Lower lobe of right lung (tissue), 2 donors: ENCODE measurements at places on chromosomes 3 and 15.

GRCh38 chr3:43247561-43248184 is 38.7 kb upstream of the SNRK start:
- no peak for DNase-seq

DNA sequence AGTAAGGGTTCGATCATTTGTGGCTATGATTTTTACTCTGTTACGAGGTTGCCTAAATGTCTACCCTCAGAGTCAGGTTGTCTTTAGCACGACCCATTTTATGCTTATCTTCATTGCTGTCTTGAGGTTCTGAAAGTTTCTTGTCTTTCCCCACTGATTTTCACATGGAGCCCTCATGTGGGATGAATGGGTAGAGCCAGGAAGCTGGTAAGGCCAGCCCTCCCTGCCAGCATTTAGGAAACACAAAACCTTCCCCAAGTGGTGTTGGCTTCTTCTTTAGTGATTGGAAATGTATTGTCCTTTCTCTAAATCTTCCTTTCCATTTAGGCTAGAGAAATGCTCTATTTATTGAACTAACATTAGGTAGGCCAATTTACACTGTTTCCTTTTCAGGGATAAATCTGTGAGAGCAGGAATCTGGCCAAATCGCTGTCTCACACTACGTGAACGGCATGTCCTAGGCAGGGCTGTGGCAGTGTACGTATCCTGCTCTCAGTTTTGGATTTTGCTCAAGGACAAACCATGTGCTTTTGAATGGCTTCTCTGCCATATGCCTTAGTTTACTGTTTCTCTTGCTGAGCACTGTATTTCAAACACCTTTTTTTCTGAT is 43.7 kb downstream of the MYZAP start:
- no peak for DNase-seq

DNA sequence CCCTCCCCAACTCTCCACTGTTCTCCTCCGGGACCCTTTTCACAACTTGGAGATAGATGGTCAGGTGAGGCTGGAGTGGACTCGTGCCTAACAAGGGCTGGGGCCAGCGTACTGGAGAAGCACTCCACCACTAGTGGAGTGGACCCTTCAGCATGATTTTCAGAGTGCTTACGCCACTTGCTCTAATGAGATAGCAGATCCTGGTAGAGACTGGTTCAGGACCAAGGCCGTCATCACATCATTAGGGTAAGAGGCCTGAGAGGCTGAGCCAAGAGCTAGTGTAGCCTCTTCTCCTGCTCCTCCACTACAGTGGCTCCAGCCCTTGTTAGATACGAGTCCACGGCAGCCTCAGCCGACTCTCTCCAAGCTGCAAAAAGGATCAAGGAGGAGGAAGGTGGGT is 66.9 kb upstream of the NTRK3 start:
- DNase-seq: no peak

- DNase-seq: no peak
Measured at GRCh38 chr15:81161160-81161673, 27.1 kb downstream of the CFAP161 start.

DNA sequence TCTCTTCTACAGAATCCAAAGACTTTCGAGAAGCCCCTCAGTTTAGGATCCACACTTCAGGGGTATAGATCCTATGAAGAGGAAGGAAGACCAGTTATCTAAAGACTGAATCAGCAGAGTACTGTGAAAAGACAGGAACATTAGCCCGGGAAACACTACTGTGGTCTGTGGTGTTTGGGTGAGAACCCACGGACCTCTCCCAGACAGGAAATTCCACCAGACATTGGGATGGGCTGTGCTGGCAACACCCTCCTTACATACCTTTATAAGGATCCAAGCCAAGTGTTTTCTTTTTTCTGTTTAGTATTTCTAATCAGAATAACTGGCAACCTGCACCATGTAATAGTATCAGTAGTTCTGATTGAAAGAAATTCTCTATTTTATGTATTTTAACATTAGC is 14.1 kb downstream of the TMEM207 start:
- DNase-seq: no peak

GRCh38 chr3:82145742-82146141 is 384.3 kb upstream of the GBE1 start:
- DNase-seq: no peak

- DNase-seq: no peak
Measured at GRCh38 chr3:156030723-156031122, 89.7 kb upstream of the KCNAB1 start.

GRCh38 chr3:178137206-178137605 is 399.0 kb upstream of the KCNMB2 start:
- no peak for DNase-seq

DNA sequence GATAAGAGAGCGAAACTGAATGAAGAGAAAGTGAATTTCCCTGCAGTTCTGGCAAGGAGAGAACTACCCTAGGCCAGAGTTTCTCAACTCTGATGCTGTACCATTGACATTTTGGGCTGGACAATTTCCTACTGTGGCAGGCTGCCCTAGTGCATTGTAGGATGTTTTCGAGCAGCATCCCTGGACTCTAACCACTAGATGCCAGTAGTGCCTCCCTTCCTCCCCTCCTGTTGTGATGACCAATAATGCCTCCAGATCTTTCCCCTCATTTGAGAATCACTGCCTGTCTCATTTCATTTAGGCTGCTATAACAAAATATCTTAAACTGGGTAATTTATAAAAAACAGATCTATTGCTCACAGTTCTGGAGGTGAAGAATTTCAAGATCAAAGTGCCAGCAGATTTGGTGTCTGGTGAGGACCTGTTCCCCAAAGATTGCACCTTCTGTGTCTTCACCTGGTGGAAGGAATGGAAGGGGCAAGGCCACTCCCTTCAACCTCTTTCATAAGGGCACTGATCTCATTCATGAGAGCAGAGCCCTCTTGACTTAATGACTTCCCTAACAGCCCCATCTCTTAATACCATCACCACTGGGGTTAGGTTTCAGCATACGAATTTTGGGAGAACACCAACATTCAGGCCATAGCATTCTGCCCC is 188.9 kb upstream of the MEIS2 start:
- DNase-seq: no peak

- DNase-seq: no peak
Measured at GRCh38 chr15:72033711-72034110, 84.2 kb downstream of the MYO9A start.

DNA sequence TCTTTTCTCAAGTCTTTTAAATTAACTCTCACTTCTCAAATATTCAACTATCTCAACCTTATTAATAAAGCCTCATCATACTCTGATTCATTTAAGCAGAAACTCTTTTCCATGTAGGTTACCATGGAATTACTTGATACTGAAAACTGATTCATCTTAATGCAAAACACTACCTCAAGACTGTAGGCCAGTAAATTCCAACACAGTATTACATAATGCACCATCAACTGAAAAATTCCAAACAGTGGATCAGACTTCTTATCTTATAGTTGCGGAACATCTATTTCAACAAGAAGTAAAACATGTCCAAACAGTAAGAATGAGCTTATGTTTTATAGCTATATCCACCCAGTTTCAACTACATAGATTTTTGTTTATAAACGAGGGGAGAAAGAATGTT is 124.5 kb downstream of the PEAK1 start:
- no peak for DNase-seq

GRCh38 chr3:133851931-133852330 is 43.8 kb downstream of the RAB6B start:
- DNase-seq: no peak

- DNase-seq: no peak
Measured at GRCh38 chr3:71097557-71097956, 486.0 kb downstream of the FOXP1 start.

- DNase-seq: peak; percentile 87
Measured at GRCh38 chr15:90915808-90916440, 12.8 kb downstream of the MAN2A2 start.

DNA sequence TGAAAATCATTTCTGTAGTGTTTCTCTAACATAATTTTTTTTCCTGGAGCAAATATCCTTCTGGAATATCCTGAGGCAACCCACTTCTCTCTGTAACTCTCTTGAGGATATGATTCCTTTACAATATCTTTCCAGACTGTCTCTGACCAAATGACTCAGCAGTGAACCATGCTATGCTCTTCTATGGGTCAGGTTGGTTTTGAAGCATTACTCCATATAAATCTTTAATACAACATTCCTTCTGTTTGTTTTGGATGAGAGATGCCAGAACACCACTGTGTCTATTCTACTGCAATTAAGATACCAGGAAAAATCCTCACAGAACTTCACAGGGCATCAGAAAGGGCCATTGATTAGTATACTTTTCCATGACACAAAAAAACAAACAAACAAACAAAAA is 626.4 kb upstream of the ZNF385D start:
- DNase-seq: no peak

DNA sequence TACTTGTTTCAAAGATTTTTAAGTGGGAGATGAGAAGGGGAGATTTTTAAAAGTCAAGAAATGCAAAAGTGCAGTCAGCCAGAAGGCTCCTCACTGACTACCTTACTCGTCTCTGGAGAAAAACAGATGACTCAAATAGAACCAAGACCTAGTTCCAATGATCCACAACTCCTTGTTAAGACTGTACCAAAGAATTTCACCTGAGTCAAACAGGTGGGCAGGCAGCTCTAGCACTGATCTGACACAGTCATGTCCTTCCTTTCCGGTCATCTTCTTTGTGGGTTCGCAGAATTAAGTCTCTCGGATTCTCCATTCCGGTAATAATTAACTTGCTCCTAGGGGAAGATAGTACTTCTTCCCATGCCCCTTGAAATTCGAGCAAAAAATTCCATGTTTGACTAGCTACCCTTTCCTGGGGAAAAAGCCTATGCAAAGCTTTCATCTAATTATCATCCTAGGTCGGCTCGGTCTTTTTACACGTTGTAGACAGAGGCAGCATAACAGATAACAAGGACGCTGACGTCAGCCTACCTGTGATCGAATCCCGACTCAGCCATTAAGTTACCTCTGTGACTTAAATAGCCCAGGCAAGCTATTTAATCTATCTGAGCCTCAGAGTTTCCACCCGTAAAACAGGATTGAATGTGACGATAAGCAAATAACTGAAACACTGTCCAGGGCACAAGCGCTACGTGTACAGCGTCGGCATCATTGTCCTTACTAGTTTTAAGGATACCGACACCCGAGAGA is 758 bp downstream of the SELENOK start:
- no peak for DNase-seq

- no peak for DNase-seq
Measured at GRCh38 chr3:115648559-115648958, 25.2 kb downstream of the GAP43 start.

DNA sequence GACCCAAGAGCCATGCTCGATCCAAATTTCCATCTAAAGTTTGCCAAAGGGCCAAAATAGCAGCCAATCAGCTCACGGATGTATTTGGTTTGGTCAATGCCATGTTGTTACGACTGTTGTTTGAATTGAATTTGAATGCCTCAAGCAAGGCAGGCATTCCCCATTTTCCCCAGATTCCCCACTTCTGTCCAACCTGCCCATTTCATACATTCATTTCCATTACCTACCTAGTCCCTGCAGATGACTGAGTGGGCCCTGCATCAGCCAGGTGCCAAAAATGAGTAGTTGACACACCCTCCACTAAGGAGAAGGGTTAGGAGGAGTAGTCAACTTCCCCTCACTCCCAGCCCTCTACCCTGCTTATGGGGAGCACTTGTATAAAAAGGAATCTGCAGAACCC is 51.7 kb downstream of the ANXA2 start:
- DNase-seq: no peak

DNA sequence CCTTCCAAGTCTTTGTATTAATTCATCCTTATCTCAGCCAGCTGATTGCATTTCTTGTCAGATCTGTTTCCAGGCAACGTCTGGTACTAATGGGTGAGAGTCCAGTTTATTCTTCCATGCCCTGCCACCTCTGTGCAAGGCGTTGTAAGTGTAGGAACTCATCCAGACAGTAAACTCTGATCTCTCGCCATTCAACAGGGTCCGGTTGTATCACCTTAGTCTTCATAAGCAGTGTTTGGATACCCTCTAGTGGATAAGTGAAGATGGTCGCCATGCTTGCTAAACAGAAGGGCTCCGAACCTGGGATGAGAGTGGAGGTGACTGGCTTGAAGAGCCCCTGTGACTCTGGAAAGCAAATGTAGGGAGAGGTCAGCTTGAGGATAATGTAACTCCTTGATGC is 51.6 kb upstream of the CMTM7 start:
- no peak for DNase-seq

DNA sequence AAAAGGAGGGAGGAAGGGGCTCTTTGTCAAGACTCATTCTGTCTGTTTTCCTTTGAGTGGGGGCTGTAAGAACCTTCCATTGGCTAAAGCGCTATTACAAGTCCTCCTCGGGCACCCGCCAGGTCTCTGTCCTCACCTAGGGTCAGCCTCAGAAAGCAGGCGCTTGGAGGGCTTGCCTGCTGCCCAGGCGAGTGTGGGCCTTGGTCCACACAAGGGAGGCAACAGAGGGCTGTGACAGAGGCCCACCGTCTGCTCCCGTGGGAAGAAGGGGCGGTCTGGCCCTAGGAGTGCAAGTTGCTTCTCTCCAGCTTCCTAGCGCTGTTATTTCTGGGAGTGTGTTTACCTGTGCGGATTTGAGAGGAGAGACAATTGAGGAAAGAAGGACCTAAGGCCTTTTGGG is 24.0 kb upstream of the EHD4 start:
- DNase-seq: no peak

GRCh38 chr3:40310705-40311104 is 1.2 kb downstream of the EIF1B start:
- no peak for DNase-seq

- DNase-seq: no peak
Measured at GRCh38 chr3:66656609-66657008, 155.8 kb upstream of the LRIG1 start.

DNA sequence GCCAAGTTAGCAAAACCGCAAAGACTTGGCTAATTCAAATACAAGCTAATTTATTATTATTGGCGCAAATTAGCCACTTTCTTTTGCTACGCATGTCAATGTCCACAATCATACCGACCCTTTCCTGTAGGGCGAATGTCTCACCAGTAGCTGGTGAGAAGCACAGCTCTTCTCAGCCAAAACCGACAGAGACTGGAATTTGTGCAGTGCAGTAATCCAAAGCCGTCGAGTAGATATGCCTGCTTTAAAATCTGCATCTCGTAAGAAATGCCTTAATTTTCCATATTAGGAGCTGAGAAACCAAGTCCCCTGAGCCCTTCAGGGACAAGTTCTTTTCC is 614 bp upstream of the MINDY2 start:
- no peak for DNase-seq
